HuH-7 (cell line): ENCODE measurements at places on chromosomes 5 and 9.

- peak; percentile 67 for DNase-seq
These were observed 4.6 kb upstream of the UGCG start for GRCh38 chr9:111891910-111892499.

- DNase-seq, result no peak
These were observed 283.1 kb downstream of the KCTD16 start for GRCh38 chr5:144453753-144454152.

DNA sequence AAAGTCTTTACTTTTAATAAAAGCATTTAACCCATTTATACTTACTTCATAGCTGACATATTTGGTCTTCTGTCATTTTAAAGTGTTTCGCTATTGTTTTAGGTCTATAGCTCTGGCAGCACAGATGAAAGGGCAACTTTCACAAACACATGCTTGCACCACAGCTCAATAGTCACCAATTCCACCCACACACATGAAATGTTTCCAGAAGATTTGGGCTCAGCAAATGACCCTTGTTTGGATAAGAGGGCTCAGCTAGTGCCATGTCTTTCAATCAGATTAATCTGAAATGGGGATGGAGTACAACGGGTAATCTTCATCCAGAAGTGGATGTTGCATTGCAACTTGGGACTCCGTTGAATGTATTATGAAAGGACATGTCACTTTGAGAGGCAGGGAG lies 176.0 kb downstream of the FGF18 start:
- DNase-seq, result no peak

GRCh38 chr9:125999504-125999881 lies 252.3 kb downstream of the PBX3 start:
- no peak for DNase-seq

DNA sequence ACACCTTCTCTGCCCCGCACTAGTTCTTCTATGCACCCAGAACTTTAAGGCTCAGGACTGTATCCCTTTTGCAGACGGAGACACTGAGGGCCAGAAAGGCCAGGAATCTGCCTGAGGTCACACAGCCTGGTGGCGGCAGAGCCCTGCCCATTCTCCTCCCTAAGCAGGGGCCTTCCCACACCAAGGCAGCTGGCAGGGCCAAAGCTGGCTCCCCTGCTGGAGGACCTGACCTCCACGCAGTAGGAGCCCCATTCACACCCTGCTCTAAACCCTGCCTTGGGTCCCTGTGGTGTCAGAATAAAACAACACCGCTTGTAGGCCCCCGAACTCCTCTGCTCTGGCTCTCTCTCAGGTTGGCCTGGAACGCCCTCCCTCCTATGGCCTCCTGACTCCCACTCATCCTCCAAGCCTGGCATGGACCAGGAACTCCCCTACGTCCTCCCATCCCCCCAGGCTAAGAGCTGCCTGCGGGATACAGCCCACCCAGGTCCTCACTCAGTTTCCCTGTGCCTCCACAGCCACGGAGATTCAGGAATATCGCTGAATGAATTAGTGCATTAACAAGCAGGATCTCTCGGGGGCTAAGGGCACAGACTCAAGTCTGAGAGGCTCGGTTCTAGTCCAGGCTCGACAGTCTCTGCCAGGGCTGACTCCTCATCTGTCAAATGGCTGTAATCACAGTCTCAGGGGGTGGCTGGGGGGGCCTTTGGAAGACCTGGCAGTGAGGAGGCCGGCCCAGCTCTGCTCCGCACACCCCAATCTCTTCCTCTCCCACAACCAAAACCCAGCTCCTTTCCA lies 2.8 kb downstream of the ST6GALNAC6 start:
- no peak for DNase-seq

GRCh38 chr9:643966-644365 lies 197.5 kb upstream of the DMRT1 start:
- DNase-seq, result no peak

DNA sequence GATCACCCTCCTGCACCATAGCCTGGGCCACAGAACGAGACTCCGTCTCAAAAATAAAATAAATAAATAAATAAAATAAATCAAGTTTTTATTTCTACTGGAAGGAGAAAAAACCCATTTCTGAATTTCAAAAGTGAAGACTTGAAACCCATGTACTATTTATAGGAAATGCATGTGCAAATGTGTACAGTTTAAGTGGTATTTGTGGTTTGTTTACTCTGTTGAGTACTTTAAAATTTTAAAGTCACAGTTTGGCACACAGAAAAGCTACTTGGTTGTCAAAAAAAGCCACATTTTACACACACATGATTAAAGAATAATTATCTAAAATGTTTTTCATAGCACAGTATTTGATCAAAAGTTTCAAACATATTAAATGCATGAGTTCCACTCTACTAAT lies 43.6 kb downstream of the NR3C1 start:
- DNase-seq, result no peak

DNA sequence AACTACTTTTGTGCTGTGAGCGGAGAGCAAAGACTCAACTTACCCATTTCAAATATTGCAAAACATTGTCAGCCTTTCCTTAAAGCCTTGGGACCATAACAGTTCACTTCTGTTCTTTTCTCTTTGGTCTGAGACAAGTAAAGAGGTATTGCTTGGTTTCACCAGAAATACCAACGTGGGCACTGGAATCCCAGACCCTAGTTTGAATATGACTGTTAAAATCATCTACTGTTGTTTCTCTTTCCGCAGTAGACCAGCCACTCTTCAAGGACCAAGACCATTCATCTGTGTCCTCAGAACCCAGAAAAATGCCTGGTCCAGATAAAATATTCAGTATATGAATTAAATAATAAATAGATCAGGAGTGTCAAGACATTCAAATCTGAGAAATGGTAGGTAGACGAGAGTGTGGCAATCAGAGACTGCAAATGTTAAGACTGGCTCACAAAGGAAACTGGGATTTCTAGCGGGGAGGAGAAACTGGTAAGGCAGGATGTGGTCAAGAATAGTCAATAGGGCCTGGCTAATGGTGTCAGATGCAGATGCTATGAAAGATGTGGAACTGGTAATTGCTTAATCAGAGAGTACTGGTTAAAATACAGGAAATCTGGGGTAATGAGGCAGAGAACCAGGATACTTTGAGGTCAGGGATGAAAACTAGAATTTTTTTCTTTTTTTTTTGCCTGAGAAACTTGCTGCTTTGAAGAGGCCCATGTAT lies 82.1 kb upstream of the IL33 start:
- DNase-seq, result no peak

GRCh38 chr9:73050887-73051550 lies 98.2 kb upstream of the ALDH1A1 start:
- DNase-seq, result peak; percentile 10

DNA sequence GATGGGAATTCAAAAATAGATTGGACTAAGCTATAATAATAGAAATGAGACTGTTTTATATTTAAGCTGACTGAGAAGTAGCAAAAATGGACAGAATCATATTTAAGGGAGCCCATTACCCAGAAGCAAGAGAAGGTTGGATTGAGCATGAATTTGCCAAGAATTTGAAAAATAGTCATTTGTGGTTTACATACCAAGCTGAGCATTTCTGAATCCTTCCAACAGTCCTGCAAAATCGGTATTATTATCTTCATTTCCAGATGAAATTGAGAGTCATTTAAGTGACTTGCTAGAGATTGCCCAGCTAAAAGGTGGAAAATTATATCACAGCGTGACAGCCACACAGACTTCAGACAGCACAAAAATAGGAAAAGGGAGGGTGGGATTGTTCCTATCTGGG lies 48.4 kb downstream of the TNFSF15 start:
- no peak for DNase-seq

- DNase-seq, result no peak
These were observed 13.1 kb downstream of the CENPH start for GRCh38 chr5:69202497-69202896.

GRCh38 chr9:127113191-127113972 lies 9.1 kb downstream of the ANGPTL2 start:
- no peak for DNase-seq

DNA sequence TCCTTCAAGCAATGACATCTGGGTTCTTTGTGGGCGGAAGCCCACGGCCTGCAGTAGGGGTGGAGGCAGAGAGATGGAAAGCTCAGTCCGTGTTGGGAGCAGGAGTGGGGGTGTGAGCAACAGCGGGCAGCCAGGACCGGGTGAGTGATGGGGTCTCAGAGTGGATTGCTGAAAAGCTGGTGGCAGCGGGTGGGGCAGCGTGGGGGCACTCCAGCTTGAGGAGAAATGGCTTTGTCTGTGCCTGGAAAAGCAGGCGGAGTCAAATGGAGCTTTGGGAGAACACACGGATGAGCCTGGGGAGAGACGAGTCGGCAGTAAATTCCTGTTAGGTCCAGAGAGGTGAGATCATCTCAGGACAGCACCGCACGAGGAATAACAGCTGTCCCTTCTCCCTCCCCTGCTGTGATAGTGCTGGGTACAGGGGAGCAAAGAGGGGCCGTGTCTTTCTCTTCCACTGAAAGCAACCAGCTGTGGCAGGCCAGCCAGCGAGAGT lies 42.1 kb downstream of the CACNA1B start:
- no peak for DNase-seq

GRCh38 chr5:22258139-22258538 lies 595.0 kb downstream of the CDH12 start:
- no peak for DNase-seq

DNA sequence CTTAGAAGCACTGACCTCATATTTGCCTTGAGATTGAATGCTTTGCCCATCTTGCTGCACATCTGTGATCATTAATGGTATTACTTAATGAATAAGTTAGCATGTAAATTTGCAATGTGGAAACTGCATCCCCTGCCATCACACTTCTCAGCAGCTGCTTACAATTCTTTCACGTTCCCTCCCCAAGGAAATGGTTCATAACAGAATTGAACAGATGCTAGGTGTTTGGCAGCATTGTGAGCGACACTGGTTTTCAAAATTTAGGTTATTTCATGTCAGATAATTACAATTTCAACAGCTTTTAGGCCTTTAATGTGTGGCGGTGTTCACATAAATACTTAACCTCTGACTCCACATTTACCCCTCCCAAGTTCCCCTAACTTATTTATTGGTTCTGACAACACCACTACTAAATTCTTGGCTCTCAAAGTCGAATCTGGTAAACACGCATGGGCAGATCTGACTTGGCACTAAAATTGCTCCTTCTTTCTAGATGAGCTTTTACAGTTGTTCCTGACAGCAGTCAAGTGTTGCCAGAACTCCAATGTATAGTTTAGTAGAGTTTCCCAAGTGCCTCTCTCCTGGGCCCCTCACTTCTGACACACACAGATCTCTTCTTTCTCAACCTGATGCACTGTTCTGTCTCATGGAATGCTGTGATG lies 46.8 kb downstream of the SLC1A3 start:
- no peak for DNase-seq

- DNase-seq, result no peak
These were observed 217.5 kb upstream of the TAS2R1 start for GRCh38 chr5:9847631-9848030.

DNA sequence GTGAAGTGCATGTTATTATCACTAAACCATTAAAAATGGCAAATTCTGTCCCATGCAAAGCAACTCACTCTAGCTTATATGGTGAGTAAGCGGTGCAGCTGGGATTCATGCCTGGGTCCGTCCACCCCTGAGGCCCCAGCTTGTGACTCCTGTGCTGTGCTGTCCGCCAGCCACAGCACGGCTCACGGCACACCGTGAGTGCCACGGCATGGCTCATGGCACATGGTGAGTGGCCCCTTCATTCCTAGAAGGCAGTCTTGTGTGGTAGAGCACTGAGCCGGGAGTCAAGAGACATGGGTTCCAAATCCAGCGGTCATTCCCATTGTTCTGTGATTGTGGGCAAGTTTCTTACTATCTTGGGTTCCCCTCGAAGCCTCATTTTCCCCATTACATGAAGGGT lies 18.8 kb downstream of the RGS3 start:
- DNase-seq, result no peak

DNA sequence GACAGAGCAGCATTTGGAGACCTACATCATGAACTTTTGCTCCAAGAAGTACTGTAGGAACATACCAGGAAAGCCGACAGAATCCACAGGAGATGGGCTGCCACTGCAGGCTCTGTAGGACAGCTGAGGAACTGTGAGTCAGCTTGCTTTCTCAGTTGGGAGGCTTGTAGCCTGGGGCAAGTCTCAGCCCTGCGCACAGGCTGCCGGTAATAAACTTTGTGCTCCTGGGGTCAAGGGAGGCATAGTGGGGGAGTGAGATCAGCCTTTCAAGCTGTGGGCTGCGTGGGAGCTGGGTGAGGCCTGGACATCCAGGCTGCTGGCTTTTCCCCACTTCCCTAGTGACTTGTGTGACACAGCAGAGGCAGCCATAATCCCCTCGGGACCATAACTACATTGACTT lies 718.0 kb upstream of the CDH10 start:
- no peak for DNase-seq

DNA sequence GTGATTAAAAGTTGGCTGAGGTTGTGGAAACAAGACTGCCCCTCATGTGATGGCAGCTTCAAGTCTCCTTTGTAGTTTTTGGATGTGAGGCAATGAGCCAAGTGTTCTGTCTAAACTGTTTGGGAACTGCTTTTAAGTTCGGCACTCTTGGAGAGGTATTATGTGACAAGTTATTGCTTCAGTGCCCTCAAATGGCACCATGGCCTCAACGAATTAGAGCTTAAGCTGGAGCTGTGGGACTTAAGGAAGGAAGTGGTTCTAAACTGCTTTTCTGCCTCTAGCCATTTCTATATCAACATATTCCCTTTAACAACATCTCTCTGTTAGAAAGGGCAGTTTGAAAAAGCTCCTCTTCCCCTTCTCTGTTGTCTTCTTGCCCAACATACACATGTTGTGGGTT lies 227.7 kb downstream of the RFK start:
- DNase-seq, result no peak

DNA sequence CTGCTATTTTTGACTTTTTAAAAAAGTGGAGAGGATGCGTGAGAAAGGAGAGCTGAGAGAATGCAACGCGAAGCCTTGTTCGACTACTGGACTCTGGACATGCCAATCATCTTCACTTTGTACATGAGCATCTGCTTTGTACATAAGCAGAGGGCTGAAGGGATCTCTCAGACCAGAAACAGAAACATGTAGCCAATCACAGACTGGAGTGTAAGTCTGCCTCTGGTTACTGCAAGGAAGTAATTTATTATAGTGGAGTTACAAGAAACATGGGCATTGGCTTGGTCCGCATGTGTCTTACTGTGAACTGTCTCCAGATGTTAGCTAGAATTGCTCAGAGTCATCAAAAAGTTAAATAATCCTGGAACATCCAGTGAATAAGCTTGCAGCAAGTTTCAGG lies 190.0 kb upstream of the GRAMD2B start:
- no peak for DNase-seq

- peak; percentile 40 for DNase-seq
These were observed at the start of gene MEF2C for GRCh38 chr5:88883059-88883835. TSS of gene MEF2C (minus strand) at chr5:88883184. CDS start at chr5:88823788, 59,396 bp downstream.

- DNase-seq, result no peak
These were observed 4.2 kb downstream of the LOX start for GRCh38 chr5:122073864-122074263.

GRCh38 chr9:35482071-35482470 lies 7.8 kb upstream of the RUSC2 start:
- no peak for DNase-seq

- DNase-seq, result no peak
These were observed 120.1 kb upstream of the MYO10 start for GRCh38 chr5:17056141-17056631.
